Skin of body (tissue), 3 donors: ENCODE measurements at places on chromosomes 13 and 19. TPM values are rescaled to one million over a fixed set of nuclear protein-coding genes. Genes with fewer than 3 reads are reported as not detected.

The FREM2 gene
- 14.6 TPM for total RNA-seq

The LHB gene
- not detected for total RNA-seq

The COL4A2 gene
- 479 TPM for total RNA-seq

The ELSPBP1 gene
- not detected for total RNA-seq

The LGI4 gene
- 5.7 TPM for total RNA-seq
